Dermis microvascular lymphatic vessel endothelial cell (primary cell): ENCODE measurements at places on chromosomes 7 and 10. TPM values are rescaled to one million over a fixed set of nuclear protein-coding genes. Genes with fewer than 3 reads are reported as not detected.

- DNase-seq, result no peak
These were observed 96.8 kb upstream of the PHYHIPL start for GRCh38 chr10:59079386-59080226.

DNA sequence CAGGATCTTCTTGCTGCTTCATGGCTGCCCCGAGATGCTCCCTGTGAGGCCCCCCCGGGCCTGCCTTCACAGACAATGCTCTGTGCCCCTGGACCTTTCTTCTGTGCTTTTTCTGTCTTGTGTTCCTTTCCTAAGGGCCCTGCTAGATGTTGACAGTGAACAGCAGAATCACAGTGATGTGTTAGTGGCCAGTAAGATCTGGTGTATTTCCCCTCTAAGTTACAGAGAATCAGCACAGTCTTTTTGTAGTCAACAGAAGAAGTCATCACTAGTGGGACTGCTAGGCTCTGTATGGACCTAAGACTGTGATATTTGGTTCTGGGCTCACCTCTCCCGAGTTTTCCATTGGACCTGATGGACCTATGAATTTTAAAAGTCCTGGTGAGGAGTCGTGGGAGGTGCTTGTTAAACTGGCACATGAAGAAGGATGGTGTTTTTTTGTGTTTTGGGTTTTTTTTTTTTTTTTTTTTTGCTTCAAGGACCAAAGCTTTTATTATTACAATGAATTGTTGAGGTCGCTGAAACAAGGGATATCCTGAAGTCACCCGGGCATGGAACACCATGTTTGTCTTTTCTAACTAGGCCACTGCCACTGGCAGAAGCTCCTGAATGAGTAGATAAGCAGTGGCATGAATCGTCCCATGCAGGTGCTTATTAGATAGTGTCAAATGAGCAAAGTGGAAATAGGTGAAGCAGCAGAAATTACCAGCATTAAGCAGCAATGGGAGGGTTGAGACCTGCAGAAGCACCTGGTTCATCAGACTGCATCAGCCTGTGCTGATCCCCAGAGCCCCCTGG is 194.8 kb downstream of the CELF2 start:
- peak; percentile 17 for DNase-seq

GRCh38 chr10:29987471-29987870 is 71.9 kb downstream of the JCAD start:
- no peak for DNase-seq

DNA sequence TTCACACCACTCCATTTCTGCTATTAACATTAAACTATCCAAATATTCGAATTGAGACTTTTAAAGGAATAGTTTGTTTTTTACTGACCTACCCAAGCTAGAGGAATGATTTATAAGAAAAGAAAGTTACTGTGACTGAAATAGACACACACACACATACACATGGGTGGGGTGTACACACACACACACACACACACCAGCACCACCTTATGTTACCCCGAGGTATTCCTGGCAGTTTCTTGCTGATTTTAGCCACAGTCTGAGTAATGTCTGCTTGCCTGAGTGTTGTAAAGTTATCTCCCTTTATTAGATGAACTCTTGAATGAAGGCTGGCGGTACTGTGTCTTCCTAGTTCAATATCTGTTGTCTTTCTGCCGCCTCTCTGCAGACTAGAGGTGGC is 91.3 kb upstream of the PRKG1 start:
- no peak for DNase-seq

- DNase-seq, result no peak
These were observed 19.6 kb upstream of the SCIN start for GRCh38 chr7:12550956-12551355.

- no peak for DNase-seq
These were observed 16.4 kb downstream of the CUX1 start for GRCh38 chr7:101833799-101834198.

GRCh38 chr7:4269746-4270145 is 412.3 kb upstream of the FOXK1 start:
- DNase-seq, result no peak

DNA sequence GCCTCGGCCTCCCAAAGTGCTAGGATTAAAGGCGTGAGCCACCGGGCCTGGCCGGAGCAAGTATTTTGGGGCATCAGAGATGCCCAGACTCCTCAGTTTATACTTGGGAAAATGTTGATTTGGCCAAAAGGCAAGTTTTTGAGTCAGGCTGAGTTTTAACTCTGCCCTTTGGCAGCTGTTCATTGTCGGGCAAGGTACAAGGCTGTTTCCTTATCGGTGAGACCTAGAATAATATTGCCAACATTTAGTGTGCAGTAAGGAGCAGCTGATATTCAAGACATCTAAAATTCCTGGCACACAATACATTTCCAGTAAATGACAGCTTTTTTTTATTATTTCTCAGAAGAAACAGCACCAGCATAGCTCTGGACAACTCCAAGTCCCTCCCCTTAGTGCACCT is 147.6 kb upstream of the C7orf33 start:
- no peak for DNase-seq

DNA sequence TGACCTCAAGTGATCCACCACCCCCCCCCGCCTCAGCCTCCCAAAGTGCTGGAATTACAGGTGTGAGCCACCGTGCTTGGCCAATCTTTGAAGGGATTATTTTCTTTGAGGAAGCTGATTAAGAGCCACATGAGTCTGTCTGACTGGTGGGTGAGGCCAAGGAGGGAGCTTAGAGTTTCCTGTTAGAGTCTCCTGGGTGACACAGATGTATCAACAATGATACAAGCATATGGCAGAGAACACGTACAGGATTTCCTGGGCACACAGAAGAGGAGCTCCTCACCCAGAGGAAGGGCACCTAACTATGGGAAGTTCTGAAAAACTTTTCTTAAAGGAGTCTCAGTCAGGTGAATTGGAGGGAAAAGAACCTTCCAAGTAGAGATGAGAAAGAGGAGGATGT is 69.4 kb downstream of the GOLGA7B start:
- no peak for DNase-seq

DNA sequence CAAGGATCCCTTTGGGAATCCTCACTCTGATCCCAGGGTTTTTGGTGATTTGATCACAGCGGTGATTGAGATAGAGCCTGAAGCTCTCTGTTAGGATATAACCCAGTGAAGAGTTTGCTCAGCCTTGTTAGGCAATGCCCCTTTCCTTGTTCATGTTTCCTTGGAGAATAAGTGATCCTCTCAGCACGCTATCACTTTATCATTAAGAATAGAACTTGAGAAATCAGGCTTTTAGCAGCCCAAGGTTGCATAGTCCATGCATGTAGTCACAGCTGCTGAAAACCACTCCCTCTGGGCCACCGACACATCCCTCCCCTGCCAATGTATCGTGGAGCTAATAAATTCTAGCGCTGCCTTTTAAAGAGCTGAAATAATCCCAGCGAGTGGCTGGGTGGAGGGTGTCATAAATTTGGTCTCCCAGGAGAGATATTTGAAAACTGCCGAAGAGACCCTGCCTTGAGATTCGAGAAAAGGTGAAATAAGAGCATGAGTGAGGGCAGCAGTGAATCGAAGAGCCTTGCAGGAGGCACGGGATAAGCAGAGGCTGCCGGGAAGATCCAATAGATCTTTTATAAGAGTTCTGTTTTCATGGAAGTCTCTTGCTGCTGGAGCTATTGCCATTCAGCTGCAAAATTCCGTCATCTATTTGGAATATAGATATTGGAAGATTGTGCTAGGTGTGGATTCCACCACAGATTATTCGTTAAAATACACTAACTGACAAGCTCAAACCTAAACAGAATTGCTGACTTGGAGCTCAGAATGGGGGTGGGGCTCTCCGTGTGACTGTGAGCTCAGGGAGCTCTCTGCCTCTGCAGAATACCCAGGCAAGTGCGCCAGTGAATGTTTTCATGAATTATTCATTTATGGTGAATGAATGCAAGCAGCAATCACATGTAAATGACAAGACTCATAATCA is 249.8 kb downstream of the TRIL start:
- no peak for DNase-seq

- DNase-seq, result no peak
These were observed 2.2 kb upstream of the GRIFIN start for GRCh38 chr7:2478399-2478785.

GRCh38 chr7:82527851-82528250 is 84.3 kb upstream of the CACNA2D1 start:
- no peak for DNase-seq

GRCh38 chr7:19585761-19586160 is 123.1 kb downstream of the POLR1F start:
- DNase-seq, result no peak

GRCh38 chr10:131001438-131001837 is 310.1 kb downstream of the TCERG1L start:
- DNase-seq, result no peak

- no peak for DNase-seq
These were observed 113.4 kb upstream of the CDK1 start for GRCh38 chr10:60664859-60665258.

The ENO4 gene
- under 0.01 TPM in 1 of 2 replicates, not detected in the other for total RNA-seq

The PIK3CG gene
- 3.6 and 4.4 TPM in 2 replicates for total RNA-seq

The LIPM gene
- total RNA-seq, result not detected in 2 replicates

The MACC1 gene
- not detected in 2 replicates for total RNA-seq

The PRLHR gene
- not detected in 2 replicates for total RNA-seq

The ELN gene
- 6.2 and 31.0 TPM in 2 replicates for total RNA-seq
